SJSA1 (cell line): ENCODE measurements at places on chromosomes 4 and X. TPM values are rescaled to one million over a fixed set of nuclear protein-coding genes. Genes with fewer than 3 reads are reported as not detected.

DNA sequence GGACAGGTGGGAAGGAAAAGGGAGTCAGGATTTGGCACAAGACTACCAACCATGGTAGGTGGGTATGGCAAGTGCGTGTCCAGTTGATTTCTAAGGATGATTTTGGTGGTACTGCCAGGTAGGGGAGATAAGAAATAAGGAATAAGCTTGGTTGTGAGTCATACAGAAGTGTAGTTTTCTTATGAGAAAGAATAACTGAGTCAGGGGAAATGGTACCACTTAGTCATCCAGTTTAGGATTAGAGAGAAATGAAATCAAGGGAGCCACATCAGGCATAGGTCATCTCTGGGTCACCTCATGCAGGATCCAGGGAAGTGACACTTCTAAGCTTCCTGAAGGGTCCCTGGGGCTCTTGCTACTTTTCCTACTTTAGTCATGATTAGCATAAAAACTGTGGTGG lies 107.1 kb upstream of the C1GALT1C1 start:
- H3K27ac ChIP-seq, result no peak overlapping the region
- H3K36me3 ChIP-seq, result no peaks in the 10 kb centered on the region
- peaks cover 14% of the 10 kb centered on the region for H3K4me1 ChIP-seq
- H3K27me3 ChIP-seq, result no peaks in the 10 kb centered on the region
- no peak overlapping the region for H3K4me3 ChIP-seq
- no peak for DNase-seq

- no peak for DNase-seq
- no peak overlapping the region for H3K27ac ChIP-seq
- H3K36me3 ChIP-seq, result no peaks in the 10 kb centered on the region
- peaks cover 13% of the 10 kb centered on the region for H3K4me1 ChIP-seq
- no peaks in the 10 kb centered on the region for H3K27me3 ChIP-seq
Observed at GRCh38 chr4:3364634-3365314, 72.0 kb downstream of the RGS12 start.

DNA sequence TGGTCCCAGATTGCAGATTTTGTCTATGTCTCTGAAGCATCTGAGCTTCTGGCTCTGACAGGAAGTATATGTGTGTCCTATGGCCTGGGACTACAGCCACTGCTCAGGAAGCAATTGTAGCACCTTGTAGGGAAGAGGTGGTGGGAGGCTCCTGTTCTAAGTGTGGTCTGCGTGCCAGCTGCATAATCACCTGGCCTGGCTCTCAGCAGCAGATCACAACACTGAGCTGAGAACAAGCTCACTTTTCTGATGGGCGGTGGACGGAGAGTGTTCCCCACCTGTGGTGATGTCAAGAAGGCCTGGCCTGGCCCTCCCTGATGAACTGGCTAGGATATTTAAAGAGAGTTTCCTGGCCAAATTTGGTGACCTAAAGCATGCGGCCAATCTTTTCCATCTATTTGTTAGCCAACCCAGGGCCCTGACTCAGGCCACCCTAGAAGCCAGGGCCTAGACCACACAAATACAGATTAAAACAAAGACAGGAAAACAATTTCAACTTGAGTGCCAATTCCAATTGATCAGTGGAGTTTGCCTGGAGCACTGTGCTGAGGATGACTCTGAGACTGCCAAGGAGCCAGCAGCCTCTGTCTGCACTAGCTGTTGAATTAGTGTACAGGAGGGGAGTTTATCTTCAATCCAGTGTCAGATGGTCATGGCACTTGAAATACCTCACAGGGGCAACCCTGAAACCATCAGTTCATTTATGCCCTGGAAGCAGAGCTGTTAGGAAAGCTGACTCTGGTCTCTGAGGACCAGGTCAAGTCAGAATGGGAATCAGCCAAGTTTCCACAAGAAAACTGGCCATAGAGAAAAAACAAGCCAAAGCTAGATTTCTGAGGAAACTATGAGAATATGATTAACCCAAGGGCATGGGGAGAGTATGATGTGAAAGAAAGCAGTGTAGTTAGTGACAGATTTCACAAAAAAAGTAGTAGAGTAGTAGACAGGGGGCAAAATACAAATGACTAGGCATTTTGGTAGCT lies 47.4 kb downstream of the PRDM5 start:
- H3K36me3 ChIP-seq, result no peaks in the 10 kb centered on the region
- H3K4me3 ChIP-seq, result no peak overlapping the region
- H3K27ac ChIP-seq, result no peak overlapping the region

GRCh38 chr4:162350331-162350730 lies 186.5 kb upstream of the FSTL5 start:
- H3K4me1 ChIP-seq, result no peaks in the 10 kb centered on the region
- no peaks in the 10 kb centered on the region for H3K27me3 ChIP-seq
- no peaks in the 10 kb centered on the region for H3K36me3 ChIP-seq
- H3K4me3 ChIP-seq, result no peak overlapping the region

DNA sequence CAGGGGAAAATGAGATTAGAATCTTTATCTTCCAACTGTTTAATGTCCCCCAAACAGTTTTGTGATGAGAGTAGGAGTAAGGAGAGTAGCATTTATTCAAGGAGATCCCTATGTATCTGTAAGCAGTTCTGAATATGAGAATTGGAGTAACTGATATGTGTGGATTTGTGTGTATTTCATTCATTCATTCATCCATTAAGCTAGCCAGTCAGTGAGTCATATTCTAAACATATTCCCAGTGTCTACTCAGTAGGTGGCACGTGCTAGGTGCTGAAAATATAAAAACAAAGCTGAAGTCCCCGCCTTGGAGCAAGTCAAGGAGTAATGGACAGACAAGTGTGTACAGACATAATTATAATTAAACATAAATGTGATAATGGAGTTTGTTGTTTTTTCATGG lies 12.4 kb upstream of the STX18 start:
- no peak for DNase-seq
- H3K36me3 ChIP-seq, result peaks cover 2% of the 10 kb centered on the region; the same call in 1 of the 2 replicates
- H3K27ac ChIP-seq, result no peak overlapping the region
- no peaks in the 10 kb centered on the region for H3K27me3 ChIP-seq
- H3K4me3 ChIP-seq, result no peak overlapping the region
- H3K4me1 ChIP-seq, result peaks cover 27% of the 10 kb centered on the region

DNA sequence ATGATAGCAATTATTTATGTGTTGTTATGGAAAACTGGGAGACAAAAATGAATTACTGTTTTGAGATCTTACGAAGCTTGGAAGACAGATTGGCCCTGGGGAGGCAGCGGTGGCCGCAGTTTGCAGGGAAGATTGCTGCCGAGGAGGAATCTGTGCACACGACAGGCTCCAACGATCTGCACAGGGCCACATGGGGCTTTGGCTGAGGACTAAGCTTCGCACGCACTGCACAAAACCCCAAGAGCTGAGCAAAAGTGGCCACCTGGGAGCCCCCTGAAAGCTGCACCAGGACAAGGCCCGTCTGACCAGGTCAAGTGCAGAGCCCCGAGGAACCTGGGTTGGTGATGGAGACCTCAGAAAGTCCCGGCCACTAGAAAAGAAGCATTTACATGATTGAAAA lies 5.2 kb upstream of the PDE6B start:
- H3K27me3 ChIP-seq, result no peaks in the 10 kb centered on the region
- H3K27ac ChIP-seq, result no peak overlapping the region
- H3K4me1 ChIP-seq, result no peaks in the 10 kb centered on the region
- no peak overlapping the region for H3K4me3 ChIP-seq

DNA sequence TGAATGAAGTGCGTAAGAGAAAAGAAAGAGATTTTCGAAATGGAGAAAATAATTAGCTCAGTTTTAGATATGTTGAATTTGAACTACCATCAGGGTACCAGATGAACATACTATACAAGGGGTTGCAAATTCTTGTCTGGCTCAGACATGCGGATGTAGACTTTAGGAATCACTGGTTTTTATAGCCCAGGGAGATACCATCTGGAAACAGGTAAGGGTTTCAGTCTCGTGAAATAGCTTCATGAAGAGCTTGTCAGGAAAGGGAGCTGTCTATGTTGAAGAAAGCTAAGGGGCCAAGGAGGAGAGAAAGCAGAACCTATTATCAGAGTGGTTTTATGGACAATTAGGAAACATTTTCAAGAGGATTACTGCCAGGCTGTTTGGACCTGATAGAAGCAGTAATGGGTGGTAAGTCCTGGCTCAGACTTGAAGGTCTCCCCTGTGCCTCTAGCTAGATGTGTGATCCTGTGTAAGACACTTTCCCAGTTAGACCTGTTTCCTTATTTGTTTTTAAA lies 6.7 kb downstream of the RAB9A start:
- H3K4me3 ChIP-seq, result no peak overlapping the region
- DNase-seq, result no peak
- H3K27me3 ChIP-seq, result no peaks in the 10 kb centered on the region
- H3K27ac ChIP-seq, result no peak overlapping the region
- peaks cover 11% of the 10 kb centered on the region; the same call in 1 of the 2 replicates for H3K4me1 ChIP-seq

- H3K36me3 ChIP-seq, result no peaks in the 10 kb centered on the region
- H3K4me3 ChIP-seq, result no peak overlapping the region
- H3K27me3 ChIP-seq, result no peaks in the 10 kb centered on the region
- H3K4me1 ChIP-seq, result no peaks in the 10 kb centered on the region
- H3K27ac ChIP-seq, result no peak overlapping the region
Observed at GRCh38 chr4:150972592-150972991, 42.5 kb downstream of the LRBA start.

Gene COL4A5
- 30.5 and 68.7 TPM in 2 replicates for total RNA-seq

Gene TCEANC
- total RNA-seq, result 2.6 and 2.7 TPM in 2 replicates
